ENCODE measurements at places on chromosomes 4 and X.

DNA sequence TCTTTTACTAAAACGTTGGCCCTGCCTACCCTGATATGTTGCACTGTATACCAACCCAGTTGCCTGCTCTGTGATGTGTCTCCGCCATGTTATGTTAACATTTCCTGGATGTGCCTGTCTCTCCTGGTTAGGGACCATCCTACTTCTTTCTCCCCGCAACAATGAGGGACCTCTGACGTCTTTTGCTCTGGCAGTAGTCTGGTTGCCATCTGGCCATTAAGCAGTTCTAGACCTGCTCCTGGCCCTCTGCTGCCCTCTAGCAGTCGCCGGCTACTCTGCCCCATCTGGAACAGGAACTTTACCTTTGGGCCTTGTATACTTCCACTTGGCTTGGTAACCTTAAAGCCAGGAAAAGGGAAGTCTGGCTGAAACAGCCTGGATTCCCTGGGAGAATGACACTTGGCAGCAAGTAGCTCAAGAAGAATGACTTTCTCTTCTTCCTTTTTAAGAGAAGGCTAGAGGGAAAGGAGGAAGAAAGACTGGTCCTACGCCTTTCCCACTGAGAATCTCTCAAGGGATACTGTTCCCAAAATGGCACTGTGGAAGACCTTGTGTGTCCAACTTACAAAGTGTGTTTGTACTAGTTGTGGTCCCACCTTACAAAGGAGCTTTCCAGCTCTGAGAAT lies 63.5 kb downstream of the GPC3 start:
- DNase-seq = no peak

GRCh38 chr4:54813674-54814073 lies 155.9 kb downstream of the KIT start:
- no peak for DNase-seq

DNA sequence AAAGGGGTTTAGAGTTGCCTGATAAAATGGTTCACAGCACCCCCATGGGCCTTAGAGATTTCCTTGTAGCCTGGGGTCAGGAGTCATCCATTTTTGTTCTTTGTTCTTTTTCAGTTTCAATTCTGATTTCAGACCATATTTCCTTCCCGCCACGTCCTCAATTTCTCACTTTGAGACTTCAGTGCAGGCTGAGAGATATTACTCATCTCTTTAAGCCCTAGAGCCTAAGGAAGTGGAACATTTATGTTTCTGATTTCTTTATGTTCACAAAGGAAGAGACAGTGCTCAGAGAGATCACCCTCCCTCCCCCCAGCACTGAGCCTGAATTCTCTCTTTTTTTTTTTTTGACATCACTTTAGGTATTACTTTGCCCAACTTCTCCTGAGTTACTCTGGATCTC lies 56.3 kb downstream of the MSN start:
- DNase-seq = no peak

DNA sequence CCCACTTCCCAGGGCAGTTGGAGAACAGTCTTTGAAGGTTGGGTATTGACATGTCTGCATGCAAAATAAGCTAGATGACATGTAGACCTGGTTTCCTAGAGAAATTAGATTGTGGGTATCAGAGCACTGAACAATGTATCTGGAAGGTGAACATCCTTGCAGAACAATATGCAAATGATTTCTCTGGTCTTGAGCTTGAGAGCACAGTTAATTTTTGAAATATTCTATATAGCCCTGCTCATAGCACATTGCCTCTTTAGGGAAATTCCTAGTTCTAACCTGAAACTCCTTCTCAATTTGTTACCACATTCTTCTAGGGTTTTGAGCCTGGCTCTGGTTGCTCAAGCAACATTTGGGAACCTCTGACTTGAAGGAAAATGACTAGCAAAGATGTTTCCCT lies 41.6 kb upstream of the LAS1L start:
- no peak for DNase-seq

GRCh38 chr4:19945979-19946380 lies 305.7 kb upstream of the SLIT2 start:
- no peak for DNase-seq

All from activated CD8-positive, alpha-beta memory T cell treated with anti-CD3 and anti-CD28 coated beads for 4 hours (primary cell).